ENCODE measurements at places on chromosomes 1 and 21.
A peak's percentile ranks its signal among the peaks of the same experiment; 100 is the strongest.

DNA sequence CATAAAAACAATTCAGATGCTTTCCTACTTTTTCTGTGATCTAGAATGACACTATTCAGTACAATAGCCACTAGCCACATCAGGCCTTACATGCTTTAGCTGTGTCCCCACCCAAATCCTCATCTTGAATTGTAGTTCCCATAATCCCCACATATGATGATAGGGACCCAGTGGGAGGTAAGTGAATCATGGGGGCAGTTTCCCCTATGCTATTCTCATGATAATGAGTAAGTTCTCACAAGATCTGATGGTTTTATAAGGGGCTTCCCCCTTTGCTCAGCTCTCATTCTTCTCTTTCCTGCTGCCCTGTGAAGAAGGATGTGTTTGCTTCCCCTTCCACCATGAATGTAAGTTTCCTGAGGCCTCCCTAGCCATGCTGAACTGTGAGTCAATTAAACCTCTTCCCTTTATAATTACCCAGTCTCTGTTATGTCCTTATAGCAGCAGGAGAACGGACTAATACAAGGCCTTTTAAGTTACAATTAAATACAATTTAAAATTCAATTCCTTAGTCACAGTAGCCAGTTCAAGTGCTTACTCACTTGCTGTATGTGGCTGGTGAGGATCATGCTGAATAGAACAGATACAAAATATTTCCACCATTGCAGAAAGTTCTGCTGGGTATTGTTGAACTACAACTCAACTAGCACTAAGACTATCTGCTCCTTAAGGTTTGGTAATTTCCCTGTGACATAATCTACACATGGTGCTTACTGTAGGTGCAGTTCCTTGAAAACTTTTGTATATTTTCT, 106.7 kb downstream of the SCMH1 start:
- DNase-seq: no peak

DNA sequence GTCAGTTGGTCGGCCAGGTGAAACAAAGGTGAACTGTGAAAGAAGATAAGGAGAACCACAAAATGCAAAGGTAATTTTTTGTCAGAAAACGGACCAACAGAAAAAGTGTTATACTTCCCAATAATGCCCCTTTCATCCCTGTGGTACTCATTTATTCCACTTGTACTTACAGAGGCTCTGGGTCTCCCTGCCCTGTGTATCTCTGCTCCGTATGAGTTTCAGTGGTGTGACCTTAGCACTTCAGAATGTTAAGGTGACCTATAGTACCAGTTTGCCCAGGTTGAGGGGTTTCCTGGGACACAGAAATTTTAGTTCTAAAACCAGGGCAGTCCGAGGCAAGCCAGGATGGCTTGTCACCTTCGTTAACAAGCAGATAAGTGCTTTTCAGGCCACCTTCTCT, 254.8 kb downstream of the OLFM3 start:
- no peak for DNase-seq

- DNase-seq: no peak
Observed at GRCh38 chr1:154741327-154741726, 128.8 kb downstream of the KCNN3 start.

- DNase-seq: no peak
Observed at GRCh38 chr1:207334337-207334736, 12.9 kb downstream of the CD55 start.

DNA sequence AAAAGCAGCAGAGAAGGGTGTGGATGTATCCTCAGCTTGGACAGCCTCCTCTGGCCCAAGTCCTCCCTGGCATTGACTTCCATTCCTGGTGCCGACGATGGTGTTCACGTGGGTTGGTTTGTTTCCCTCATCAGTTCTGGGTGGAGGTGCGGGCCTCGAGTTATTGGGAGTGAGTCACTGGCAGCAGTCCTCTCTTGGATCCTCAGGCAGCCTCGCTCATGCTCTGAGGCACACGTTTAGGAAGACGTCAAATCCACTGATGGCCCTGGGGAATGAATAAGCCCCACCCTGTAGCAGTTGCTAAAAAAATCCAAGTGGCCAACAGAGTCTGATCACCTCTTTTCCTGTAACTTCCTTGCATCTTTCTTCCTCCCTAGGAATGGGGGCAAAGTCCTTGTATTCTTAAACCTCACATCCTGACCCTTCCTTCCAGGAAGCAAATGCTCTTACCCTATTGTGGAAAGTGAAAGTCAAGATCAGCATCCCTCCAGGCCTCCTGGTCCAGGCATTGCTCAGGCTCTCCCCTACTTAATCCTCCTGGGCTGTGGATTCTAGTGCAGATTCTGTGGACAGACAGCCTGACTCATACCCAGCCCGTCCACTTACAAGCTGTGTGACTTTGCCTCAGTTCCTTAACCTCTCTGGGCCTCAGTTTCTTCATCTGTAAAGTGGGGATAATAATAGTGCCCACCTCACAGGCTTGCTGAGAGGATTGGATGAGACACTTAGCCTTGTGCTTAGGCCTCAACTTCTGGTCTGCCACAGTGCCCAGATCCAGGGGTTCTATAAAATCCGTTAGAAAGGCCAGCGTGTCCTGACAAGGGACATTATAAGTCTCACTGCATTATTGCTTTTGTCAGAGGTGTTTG, 111.1 kb downstream of the TLR5 start:
- DNase-seq: peak; percentile 69

DNA sequence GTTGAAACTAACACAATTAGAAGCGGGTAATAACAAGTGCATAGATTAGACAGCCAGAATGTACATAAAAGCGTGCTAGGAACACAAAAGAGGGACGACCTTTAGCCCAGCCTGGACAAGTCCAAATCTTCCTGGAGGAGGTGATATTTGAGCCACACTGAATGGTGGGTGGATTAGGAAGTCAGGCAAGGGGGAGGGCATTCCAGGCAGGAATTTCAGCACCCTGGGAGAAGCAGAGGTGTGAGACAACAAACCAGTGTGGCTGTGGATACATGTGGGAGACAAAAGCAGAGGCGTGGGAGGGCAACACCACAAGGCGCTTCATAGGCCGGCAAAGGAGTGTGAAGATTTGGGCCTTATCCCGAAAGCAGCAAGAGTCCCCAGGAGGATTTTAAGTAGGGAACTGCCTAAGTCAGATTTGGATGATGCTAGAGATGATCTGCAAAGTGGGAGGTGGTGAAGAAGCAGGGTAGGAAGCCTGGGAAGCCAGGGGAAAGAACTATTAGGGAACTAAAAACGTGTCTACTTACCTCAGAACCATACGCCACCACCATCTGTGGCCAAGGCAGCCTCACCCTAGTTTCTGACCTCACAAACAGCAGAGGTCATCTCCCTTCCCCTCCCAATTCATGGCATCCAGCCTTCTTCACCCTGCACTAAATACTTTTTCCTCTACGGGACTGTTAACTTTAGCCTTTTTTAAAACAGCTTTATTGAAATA, 81.8 kb downstream of the GLUL start:
- DNase-seq: no peak

GRCh38 chr1:107138767-107139445, 1.9 kb upstream of the NTNG1 start:
- DNase-seq: no peak

DNA sequence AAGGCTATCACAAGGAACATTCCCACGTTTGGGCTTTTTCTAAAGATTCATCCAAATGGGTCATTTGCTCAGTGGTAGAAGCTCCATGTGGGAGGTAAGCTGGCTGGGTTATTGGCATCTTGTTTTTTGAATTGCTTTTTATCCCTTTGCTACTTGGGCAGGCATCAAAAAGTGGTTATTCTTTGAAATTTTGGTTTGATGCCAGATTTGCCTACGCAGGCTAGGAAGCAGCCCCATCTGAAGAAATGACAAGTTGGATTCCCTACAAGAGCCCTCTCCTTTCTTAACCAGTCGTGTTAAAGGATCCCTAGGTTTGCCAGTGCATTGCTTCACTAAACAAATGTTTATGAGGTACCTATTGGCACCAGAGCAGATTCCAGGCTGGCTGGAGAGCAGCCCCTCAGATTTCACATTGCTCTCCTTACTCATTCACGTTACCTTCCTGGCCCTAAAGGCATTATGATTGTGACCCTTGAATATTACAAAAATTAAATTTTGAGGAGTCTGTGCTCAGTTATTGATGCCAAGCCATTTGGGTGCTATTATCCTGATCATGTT, 38.8 kb downstream of the ARID1A start:
- peak; percentile 36 for DNase-seq

DNA sequence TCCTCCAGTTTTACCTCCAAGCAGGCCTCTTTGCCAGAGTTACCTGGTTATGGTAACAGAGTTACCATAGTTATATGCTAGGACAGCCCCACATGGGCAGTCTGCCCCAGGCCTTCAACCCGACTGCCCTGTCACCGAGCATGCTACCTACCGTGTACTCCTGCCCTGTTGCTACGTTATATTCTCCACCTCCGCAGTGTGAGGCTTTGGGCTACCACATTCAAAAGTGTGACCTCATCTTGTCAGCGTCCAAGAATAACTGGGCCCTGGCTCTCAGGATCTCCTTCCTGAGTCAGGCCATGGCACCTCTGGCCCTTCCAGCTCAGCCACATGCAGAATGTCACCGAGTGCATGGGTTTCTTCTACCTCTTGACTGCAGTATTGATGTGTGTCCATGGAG, 8.9 kb downstream of the MAPKAPK2 start:
- no peak for DNase-seq

- DNase-seq: no peak
Observed at GRCh38 chr1:210311726-210312493, 16.8 kb upstream of the HHAT start.

DNA sequence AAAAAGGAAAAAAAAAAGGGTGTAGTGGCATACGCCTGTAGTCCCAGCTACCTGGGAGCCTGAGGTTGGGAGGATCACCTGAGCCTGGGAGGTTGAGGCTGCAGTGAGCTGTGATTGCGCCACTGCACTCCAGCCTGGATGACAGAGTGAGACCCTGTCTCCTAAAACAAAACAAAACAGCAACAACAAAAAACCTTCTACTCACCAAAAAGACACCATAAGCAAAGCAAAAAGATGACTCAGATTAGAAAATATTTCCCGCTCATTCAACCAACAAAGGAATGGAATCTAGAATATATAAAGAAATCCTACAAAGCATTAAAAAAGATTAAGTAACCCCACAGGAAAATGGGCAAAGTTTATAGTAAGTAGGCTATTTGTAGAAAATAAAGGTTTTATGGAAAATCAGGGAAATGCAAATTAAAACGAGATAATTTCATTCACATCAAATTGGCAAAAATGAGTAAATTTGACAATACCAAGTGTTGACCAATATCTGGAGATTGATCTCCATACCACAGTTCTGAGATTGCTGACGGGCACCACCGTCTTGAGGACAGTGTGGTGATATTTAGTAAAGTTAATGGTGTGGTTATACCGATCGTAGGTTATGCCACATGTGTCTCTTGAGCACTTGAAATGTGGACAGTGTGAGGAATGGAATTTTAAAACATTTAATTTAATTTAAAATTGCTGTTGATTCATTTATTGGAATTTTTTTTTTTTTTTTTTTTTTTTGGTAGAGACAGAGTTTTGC, 54.0 kb downstream of the PIK3CD start:
- DNase-seq: peak; percentile 49

GRCh38 chr1:228376262-228376628, 30.4 kb downstream of the TRIM11 start:
- DNase-seq: peak; percentile 19

DNA sequence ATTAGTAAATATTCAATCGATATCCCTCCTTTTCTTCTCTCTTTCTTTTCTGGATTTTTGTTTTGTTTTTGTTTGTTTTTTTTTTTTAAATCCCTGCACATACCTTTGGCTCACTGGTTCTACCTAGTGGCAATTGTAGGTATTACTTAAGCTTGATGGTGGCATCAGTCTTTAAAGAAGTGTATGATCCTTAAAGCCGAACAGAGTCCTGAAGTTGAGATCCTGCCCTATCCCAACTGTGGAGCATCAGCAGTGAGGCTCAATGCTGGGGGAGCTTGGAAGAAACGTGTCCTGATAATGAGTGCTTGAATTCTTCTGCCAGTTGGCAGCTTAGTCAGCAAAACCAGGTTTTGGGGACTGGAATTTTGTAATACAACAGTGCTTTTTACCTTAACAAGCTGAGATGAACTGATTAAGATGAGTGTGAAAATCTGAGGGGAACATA, 60.8 kb downstream of the FASLG start:
- peak; percentile 34 for DNase-seq

GRCh38 chr21:45454060-45454925, 49.3 kb downstream of the COL18A1 start:
- no peak for DNase-seq

Measured in fibroblast of gingiva (primary cell).